ENCODE measurements at places on chromosomes 7 and 10.

DNA sequence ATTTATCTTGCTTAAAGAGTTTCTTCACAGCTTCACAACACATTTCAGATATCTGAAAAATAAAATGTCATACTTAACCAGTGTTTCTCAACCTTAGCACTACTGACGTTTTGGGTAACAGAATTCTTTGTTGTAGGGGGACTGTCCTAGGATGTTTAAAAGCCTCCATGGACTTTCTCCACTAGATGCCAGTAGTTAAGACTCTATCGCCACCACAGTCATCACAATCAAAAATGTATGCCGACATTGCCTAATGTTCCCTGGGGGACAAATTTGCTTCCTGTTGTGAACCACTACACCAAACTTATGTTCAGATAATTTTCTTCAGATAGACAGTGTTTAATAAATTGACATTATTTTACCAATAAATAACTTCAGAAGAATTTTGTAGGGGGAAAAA is 13.4 kb downstream of the NOC3L start:
- DNase-seq: no peak

- no peak for DNase-seq
These were observed 597.6 kb downstream of the PCDH15 start for GRCh38 chr10:54203401-54203800.

DNA sequence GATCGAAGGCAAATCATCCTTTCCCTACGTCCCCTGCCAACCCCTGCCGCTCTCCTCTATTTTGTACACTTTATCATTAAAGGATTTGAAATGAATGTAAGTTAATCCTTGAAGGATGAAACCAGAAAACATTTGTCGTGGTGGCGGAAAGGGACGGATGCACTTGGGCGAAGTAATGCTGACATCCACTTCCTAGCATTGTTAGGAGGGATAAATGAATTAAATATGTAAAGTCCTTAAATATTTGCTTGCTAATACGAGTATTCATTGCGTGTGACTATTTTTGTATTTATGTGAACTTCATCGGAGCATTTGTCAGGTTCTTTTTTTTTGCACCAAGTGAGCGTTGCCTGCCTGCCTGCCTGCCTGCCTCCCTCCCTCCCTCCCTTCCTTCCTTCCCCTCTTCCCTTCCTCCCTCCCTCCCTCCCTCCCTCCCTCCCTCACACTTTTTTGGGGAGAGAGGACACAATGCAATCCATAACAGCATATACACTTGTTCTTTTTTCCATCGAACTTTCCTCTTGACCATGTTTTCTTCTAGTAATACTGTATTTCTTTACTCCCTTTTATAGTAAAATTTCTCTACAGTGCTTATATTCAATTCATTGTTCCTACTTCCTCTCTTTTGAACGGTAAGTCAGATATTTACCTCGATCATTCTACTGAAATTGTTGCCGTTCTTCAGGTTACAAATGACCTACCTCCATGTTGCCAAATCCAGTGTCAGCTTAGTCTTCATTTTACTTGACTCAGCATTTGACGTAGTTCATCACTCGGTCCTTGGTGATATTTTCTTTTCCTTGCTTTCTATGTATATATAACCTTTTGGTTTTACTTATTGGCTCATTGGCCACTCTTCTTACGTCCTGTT is 831 bp downstream of the CCDC7 start:
- DNase-seq: no peak

- DNase-seq: no peak
These were observed 161.0 kb upstream of the LAMB4 start for GRCh38 chr7:108291152-108291508.

DNA sequence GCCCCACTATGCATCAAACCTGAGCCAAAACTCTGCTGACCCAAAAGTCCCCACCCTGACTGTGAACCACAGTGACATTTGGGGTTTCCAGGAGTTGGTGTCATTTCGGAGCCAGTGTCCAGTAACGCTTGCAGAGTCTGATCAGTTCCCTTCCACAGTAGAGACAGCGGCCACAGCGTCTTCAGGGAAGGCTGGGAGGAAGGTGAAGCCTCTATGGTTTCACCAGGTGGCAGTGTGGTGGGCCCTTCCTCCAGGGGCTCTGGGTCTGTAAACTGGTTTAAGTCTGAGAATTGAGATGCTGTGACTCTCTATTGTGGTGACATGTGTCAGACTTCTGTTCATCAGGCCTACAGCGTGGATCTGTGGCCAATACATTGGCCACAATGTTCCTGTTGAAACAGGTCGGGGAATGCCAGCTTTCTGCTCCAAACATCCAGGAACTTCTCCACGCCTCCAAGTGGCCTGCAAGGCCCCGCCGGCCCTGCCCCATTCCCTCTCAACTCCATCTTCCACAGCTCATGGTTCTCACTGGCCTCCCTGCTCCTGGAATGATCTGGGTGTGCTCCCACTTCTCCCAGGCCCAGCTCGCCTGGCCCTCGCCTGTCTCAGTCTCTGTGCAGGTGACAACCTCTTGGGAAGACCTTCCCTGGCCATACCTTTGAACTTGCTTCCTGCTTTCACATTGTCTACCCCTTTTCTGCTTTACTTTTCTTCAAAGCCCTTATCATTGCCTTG is 124.5 kb upstream of the FAM20C start:
- DNase-seq: no peak

DNA sequence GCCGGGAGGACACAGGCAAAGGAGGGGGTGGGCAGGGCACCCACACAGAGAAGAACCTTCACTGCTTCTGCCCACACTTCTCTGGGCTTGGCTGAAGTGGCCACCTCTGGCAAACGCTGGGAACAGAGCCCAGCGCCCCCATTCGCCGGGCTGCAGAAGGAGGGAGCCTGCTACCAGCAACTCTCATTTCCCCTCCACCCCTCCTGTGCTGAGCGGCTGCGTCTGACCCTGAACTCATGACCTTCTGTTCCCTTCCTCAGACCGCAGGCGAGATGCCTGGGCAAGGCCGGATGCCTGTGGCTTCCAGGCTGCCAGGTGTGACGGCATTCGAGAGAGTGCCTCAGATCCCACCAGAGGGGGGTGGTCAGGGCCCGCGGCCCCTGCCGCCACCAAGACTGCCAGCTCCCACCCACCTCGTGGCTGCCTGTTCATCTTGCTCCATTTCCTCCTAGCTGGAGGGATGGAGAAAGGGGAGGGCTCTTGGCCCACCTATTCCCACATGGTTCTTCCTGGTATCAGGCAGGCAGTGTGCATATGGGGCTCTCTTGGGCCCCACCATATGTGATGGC is 19.8 kb downstream of the DNAJB12 start:
- DNase-seq: no peak

DNA sequence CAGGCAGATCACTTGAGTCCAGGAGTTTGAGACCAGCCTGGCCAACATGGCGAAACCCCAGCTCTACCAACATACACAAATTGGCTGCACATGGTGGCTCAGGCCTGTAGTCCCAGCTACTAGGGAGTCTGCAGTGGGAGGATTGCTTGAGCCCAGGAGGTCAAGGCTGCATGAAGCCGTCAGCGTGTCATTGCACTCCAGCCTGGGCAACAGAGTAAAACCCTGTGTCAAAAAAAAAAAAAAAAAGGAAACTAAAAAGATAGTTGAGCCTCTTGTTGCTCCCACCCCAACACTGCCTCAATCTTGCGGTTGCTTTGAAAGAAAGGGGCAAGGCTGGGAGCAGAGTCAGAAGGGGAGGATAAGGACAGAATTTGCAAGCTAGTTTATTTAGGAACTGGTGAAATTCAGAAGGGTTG is 69.9 kb downstream of the SYPL1 start:
- no peak for DNase-seq

GRCh38 chr10:31121757-31122577 is 90.3 kb upstream of the ZNF438 start:
- peak; percentile 78 for DNase-seq

DNA sequence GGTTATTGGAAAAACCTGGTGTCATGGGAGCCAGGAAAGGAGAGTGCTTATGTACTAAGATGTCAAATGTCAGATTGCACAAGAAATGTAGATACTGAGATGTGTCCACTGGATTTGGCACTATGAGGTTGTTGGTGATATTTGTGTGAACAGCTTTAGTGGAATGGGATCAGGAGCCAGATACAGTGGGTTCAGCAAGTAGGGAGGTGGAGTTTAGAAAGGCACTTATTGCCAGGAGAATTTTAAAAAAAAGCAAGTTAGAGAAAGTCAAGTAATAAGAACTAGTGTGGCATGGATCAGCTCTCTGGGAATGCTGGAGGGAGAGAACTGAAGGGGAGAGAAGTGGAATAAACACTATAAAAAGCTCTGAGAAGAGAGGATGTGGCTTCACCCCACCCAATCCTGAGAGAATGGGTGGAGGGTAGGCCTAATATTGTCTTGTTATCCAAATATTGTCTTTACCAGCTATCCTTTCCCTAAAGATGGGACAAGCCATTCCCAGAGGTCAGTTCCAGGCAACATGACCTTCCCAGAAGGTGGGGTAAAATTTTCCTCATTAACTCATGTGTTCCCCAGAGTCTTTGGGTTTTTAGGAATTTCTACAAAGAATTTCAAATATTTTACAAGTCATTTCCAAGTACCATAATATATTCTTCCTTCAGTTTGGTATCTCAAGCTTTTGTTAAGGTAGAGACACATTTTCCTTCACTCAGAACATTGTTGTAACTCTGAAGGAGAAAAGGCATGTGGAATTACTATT is 42.3 kb downstream of the ENTPD1 start:
- no peak for DNase-seq

- no peak for DNase-seq
These were observed 97.6 kb downstream of the LYZL2 start for GRCh38 chr10:30531751-30532530.

DNA sequence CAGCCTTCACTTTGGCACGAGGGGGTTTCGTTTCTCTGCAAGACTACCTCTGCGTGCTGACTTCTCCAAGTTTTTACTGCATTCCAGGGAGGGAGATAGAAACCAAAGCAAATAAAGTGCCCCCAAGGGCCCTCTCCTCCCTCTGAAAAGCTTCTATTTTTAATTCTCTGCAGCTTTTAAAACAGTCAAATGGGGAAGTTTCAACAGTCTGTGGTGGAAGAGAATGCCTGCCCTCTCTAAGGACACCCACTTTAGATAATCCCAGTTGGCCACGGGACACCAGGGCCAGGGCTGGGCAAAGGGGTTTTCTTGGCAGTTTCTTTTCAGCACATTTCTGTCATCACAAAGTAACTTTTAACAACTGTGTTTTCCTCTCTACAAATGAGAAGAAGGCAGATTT is 386.7 kb upstream of the NPVF start:
- DNase-seq: no peak

GRCh38 chr7:116052006-116052405 is 21.4 kb upstream of the TFEC start:
- DNase-seq: no peak

GRCh38 chr10:4686644-4686996 is 139.4 kb upstream of the AKR1E2 start:
- DNase-seq: no peak

DNA sequence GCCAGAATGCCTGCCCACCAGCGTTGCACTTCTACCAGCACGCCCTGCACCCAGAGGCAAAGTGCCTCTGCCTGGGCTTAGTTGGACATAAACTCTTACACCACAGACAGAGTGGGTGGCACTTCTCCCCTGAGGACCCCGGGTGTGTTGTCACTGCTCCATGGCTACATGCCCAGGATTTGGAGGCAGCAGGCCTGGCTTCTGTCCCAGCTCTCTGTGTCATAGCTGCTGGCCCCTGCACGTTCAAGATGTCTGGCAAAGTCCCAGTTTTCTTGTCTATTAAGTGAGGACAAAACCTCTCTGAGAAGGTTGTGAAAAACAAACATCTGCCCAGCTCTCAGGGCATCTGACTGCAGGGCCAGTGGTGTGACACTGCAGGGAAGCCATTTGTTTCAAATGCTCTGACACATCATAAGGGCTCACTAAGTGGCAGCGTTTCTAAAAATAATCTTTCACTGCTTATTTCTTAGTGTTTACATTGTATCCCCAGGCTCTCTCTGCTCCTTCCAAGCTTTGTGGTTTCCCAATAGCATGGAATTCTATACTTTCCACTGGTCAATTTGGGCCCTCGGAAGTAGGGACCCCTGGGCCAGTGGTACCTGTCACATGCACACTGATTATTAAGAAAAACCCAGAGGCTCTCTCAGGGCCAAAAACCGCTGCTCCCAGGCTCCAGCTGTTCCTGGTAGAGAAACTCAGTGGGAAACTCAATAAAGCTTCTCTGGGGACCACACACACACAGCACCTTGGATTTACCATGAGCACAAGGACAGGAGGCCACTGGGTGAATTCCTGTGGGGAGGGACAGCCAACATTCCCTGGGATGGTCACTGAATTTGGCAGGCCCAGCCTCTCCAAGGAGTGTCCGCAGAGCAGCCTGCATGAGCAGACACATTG is 86.2 kb upstream of the ANLN start:
- DNase-seq: peak; percentile 75

GRCh38 chr7:36076074-36076473 is 77.0 kb upstream of the EEPD1 start:
- no peak for DNase-seq

DNA sequence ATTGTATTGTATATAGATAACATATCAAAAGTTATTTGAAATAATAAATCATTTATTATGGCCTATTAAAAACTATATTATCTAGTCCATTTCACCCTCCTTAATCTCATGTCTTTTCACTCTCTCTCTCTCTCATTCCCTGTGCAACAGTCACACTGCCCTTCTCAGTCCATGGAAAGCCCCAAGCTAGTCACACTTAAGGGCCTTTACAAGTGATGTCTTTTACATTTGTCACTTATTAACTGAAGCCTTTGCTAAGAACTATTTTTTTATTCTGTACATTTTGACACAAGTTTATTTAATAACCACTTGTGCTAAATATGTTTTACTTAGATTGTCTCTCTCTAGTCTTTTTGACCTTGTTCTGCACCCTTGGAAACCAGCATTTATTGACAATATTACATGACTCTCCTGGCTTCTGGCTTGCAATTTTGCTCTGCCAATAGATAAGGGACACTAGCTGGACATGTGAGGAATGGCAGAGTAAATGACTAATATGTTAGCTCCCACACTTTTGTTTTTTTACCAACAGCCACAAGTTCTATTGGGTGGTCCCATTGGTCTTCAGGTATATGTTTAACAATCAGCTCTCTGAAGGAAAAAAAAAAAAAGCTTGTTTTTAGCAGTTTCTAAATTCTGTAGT is 706.8 kb upstream of the POT1 start:
- no peak for DNase-seq

DNA sequence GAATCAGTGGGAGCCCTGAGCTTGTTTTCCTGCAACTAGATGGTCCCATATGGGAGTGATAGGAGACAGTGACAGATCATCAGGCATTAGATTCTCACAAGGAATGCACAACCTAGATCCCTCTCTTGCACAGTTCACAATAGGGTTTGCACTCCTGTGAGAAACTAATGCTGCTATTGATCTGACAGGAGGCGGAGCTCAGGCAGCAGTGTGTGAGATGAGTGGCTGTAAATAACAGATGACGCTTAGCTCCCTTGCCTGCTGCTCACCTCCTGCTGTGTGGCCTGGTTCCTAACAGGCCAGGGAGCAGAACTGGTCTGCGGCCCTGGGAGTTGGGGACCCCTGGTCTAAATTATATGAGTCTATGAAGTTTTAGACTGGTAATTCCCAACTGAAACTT is 3.9 kb downstream of the MIOS start:
- DNase-seq: no peak

Measured in fibroblast of skin of left biceps (primary cell).